Dermis microvascular lymphatic vessel endothelial cell (primary cell): ENCODE measurements at places on chromosomes 6 and 20. TPM values are rescaled to one million over a fixed set of nuclear protein-coding genes. Genes with fewer than 3 reads are reported as not detected.

Gene ESF1
- total RNA-seq, result 4.5 and 5.9 TPM in 2 replicates

DNA sequence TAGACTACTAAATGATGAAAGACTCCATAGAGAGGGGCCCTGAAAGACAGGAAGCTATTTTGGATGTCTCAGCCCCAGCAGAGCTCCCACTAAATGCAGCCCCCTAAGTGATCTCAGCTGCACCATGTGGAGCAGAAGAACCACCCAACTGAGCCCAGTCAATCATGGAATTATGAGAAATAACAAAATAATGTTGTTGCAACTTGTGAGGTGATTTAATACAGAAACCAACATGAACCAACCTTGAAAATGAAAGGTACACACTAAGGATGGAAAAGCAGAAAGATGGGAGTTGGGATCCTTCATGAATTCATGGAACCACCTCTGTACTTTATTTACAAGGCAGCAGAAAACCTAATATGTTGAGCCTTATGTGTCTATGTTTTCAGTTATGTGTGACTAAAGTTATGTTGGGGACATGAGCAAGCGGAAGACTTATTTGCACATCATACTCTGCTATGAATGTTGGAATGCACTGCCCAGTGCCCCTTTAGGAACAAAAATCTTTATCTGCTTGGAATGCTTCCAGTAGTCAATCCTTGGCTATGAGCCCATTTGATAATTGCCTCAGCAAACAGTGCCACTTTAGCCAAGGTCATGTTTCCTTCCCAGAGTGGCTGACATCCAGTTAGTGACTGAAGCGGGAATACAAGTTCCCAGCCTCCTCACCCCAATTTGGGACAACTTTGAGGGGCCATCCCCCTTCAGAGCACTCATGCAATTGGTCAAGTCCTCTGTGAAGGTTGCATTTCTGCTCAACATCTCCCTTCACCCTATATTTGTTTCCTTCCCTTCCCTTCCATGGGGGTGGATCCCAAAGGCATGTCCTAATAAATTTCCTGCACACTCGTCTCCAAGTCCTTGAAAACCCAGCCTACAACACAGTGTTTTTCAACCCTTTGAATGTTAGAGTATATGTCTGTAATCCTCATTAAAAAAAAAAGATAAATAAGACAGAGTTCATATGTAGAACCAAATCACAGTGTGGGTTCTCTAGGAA lies 18.4 kb downstream of the TP53RK start:
- no peak for DNase-seq

- no peak for DNase-seq
Observed at GRCh38 chr20:1619861-1620444, at the start of gene SIRPB1. Gene SIRPB1 (minus strand): TSS chr20:1620009. CDS start chr20:1619944, 65 bp downstream.

- peak; percentile 15 for DNase-seq
Observed at GRCh38 chr6:170152124-170152926, 138.6 kb downstream of the DLL1 start.

- DNase-seq, result no peak
Observed at GRCh38 chr6:28901831-28902230, 22.0 kb downstream of the TRIM27 start.

DNA sequence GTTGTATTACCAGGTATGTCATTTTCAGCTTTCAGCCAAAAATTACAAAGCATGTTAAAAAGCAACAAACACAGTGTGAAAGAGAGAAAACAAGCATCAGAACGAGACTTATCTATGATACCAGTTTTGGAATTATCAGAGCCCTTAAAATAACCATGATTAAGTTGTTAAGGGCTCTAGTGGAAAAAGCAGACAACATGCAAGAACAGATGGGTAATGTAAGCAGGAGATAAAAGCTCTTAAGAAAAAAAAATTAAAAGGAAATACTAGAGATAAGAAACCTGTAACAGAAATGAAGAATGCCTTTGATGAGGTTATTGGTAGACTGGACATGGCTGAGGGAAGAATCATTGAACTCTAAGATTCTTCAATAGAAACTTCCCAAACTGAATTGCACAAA lies 127.5 kb upstream of the SCGN start:
- no peak for DNase-seq

- no peak for DNase-seq
Observed at GRCh38 chr20:36850759-36851158, 25.2 kb upstream of the TLDC2 start.

DNA sequence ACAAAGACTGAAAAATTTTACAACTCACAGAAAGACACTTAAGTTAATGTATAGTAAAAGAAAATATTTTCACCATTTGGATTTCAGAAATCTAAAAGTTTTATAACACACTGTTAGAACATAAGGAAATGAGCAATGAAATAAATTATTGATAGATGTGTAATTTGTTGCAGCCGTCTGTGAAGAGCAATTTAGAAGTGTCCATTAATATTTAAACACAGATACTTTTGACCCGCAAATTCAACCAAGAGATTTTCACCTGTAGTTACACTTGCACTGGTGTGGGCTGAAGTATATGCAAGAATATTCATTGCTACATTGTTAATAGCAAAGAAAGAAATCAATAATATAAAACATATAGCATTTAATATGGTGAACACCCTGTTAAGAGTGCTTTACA lies 14.6 kb upstream of the SLC17A3 start:
- DNase-seq, result no peak

- no peak for DNase-seq
Observed at GRCh38 chr20:1371202-1371782, 21.6 kb downstream of the FKBP1A start.
